WERI-Rb-1 (cell line): ENCODE measurements at places on chromosomes 7 and 10.
A peak's percentile ranks its signal among the peaks of the same experiment; 100 is the strongest.

GRCh38 chr7:6650086-6650485 lies 13.0 kb downstream of the ZNF316 start:
- DNase-seq = no peak

- DNase-seq = no peak
These were observed 463.9 kb downstream of the PARD3 start for GRCh38 chr10:34351161-34351560.

- DNase-seq = peak; percentile 74
These were observed 4.0 kb upstream of the RBM28 start for GRCh38 chr7:128347647-128348097.

DNA sequence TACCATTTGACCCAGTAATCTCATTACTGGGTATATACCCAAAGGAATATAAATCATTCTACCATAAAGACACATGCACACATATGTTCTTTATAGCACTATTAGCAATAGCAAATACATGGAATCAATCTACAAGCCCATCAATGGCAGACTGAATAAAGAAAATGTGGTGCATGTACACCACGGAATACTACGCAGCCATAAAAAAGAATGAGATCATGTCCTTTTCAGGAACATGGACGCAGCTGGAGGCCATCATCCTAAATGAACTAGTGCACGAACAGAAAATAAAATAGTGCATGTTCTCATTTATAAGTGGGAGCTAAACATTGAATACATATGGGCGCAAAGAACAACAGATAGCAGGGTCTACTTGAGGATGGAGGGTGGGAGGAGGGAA lies 26.6 kb downstream of the NRP1 start:
- DNase-seq = no peak

DNA sequence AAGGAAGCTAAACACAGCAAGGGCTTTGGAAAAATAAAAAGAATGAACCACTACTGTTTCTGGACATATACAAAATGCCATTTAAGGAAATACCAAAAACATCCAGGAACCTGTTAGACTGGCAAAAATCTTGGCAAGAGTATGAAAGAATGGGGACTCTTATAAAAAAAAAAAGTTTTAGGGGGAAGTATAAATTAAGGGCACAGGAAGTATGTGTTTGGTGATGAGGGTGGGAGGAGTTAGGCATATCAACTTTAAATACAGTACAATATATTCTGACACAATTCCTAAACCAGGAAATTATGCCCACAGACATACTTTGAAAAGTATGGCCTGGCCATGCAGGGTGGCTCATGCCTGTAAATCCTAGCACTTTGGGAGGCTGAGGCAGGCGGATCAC lies 74.2 kb downstream of the WAPL start:
- no peak for DNase-seq

DNA sequence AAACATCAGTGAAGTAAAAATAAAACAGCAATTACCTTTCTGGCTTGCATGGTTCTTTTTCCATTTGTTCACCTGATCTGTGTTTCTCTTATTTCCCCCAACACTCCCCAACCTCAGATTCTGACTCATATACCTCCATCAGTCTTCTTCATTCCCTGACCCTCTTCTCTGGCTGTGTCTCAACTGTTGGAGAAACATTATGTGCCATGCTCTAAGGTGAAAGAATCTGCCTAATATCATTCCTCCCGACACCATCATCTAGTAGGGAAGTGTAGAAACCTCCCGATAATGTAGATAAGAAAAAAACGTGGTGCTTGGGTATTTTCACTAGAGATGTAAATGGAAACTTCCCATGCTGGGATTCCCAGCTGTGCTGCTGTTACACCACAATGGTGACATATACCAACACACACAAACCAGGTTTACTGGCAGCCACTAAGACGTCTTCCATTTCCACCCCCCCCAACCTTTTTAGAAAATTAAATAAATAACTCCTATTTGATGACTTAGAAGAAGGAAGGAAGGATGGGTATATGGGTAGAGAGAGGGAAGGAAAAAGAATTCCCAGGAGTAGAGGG lies 63.4 kb downstream of the OSBPL3 start:
- DNase-seq = no peak

DNA sequence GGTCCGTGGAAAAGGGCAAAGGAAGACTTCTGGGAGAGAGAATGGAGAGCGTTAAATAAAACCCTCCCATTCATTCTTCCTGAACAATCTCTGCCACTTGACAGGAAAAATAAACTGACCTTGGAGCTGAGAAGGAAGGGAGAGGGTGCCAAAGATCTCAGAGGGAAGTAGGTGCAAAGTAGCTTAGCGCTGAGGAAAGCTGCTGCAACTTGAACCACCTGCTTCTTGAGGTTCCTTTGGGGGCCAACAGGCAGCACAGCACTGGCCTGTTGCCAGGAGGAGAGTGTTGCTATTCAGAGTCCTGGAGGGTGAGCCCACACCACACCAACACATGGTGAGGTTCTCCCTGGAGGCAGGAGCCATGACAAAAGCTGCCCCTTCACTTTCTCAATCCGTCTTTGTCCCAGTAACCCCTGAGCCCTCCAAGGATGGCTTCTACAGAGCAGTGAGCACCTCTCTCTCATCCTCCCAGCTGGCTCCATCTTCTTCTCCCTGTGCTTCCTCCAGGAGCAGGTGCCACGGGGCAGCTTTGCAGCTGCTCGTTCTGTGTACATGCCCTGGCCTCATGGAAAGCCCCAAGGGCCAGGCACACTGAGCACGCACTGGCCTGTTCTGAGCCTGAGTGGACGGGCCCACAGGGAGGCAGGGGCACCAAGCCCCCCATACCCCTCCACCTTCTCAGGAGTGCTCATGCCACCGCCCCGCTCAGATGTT lies 101.3 kb downstream of the STRA8 start:
- DNase-seq = peak; percentile 33

DNA sequence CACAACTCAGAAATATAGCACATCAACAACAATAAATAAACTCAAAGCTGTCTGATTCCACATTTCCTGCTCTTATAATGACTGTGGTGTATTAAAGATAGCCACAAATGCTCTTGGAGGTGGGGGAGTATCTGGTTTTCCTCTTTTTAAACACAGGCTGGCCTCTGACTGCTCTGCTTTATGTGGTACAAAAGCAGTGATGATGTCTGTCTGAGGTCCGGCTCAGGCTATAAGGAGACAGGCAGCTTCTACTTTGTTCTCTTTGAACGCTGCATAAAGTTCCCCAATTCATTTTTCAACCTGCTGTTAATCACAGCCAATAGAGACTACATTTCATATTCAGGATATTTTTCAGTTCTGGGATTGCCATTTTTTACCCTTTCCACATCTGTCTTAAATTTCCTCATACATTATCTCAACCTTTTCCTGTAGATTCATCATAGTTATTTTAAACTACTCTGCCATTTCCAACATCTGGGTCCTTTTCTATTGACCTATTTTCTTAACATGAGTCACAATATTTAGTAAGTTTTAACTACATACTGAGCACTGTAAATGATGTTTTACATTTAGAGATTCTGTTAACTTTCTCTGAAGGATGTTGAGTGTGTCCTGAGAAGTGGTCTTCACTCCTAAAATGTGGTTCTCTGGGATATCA lies 64.9 kb downstream of the CRPPA start:
- DNase-seq = no peak

GRCh38 chr7:149325248-149325647 lies 63.3 kb downstream of the ZNF783 start:
- DNase-seq = no peak

DNA sequence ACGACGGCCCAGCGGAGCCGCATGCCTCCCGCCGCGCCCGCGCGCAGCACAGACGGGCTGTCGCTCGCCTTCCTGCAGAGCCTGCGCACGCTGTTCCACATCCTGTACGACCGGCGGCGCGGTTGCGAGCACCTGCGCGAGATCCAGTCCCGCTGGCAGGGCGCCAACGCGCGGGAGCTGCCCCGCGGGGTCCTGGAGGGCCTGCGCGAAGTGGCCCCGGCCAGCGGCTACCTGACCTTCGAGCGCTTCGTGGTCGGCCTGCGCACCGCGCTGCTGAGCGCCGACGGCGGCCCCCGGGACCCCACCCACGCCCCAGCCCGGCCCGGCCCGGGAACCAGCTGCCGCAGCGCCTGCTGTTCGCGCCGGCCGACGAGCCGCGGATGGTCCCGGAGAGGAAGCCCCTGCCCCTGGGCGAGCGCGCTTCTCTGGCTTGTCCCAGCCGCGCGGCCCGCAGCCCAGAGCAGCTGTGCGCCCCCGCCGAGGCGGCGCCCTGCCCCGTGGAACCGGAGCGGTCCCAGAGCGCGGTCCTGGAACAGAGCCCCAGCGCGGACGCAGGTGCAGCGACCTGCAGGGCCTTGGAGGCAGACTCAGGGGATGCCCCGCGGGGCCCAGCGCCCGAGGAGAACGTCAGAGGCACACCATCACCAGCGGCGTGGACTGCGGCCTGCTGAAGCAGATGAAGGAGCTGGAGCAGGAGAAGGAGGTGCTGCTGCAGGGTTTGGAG lies 25.3 kb upstream of the ZNF716 start:
- DNase-seq = no peak

GRCh38 chr7:6542368-6542767 lies 8.9 kb downstream of the GRID2IP start:
- no peak for DNase-seq

- DNase-seq = no peak
These were observed 33.2 kb downstream of the TRIM8 start for GRCh38 chr10:102677331-102678067.

DNA sequence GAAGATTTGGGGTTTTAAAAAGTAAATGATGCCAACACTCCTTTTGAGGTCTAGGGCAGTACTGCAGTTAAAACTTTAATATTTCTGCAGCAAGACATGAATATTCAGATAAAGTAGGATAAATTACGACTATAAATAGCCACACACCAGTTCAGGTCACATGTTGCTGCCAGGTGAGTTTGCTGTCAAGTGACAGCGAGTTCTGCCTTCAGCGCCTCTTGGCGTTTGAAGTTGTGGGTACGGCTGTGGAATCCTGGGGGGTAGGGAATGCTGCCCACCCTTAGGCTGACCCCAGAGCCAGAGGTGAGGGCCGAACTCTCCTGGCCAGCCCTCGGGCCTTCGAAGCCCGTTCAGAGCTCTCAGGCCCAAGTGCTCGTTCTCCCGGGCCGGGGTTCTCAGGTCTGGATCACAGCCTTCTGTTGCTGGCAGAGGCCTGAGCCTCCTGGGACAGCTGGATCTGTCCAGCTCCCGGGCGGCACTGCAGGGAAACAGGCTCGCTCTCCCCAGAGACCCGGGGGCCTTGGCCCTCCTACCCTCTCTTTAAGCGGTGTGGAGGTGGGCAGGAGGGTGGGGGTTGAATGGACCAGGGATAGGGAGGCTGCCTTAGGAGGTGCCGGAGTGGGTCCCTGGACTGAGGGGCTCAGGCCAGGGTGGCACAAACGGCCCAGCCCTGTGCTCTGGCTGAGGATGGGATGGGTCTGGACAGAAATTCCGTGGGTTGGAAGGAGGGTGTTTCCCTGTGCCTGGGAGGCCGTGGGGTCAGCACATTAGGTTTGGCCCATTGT lies 5.4 kb downstream of the BRI3 start:
- no peak for DNase-seq

GRCh38 chr10:114357515-114357996 lies 46.7 kb downstream of the AFAP1L2 start:
- DNase-seq = no peak
